Tracheal epithelial cell (primary cell): ENCODE measurements at places on chromosomes 7 and 10. TPM values are rescaled to one million over a fixed set of nuclear protein-coding genes. Genes with fewer than 3 reads are reported as not detected.

PNLIPRP3 gene
- 13.0 and 68.0 TPM in 2 replicates for total RNA-seq

PVRIG gene
- total RNA-seq = not detected in 2 replicates

GPER1 gene
- total RNA-seq = 0.21 and 0.48 TPM in 2 replicates

MICALL2 gene
- total RNA-seq = 9.9 and 16.4 TPM in 2 replicates

DCLRE1A gene
- total RNA-seq = 4.8 and 10.2 TPM in 2 replicates

TSPAN15 gene
- total RNA-seq = 12.6 and 20.5 TPM in 2 replicates

CPA1 gene
- not detected in 2 replicates for total RNA-seq

RBM20 gene
- under 0.01 TPM in 1 of 2 replicates, not detected in the other for total RNA-seq

TEX36 gene
- not detected in 2 replicates for total RNA-seq

SPDYE16 gene
- total RNA-seq = not detected in 2 replicates

SMO gene
- 6.4 and 8.0 TPM in 2 replicates for total RNA-seq

AGR3 gene
- total RNA-seq = not detected in 2 replicates

GNG11 gene
- 1.3 and 8.0 TPM in 2 replicates for total RNA-seq

STEAP1 gene
- 13.7 and 20.0 TPM in 2 replicates for total RNA-seq

COL26A1 gene
- total RNA-seq = not detected in 2 replicates

C10orf143 gene
- 0.48 TPM in 1 of 2 replicates, not detected in the other for total RNA-seq

C7orf57 gene
- 0.21 TPM in 1 of 2 replicates, not detected in the other for total RNA-seq

SPDYE8 gene
- total RNA-seq = not detected in 2 replicates

SUN3 gene
- total RNA-seq = not detected in 2 replicates

MEIG1 gene
- not detected in 2 replicates for total RNA-seq

DNAH11 gene
- total RNA-seq = 2.9 and 3.0 TPM in 2 replicates

VSTM4 gene
- under 0.01 TPM in 1 of 2 replicates, not detected in the other for total RNA-seq

KIAA1217 gene
- total RNA-seq = 6.3 and 7.7 TPM in 2 replicates

CNOT4 gene
- total RNA-seq = 4.0 and 4.3 TPM in 2 replicates

MMD2 gene
- not detected in 2 replicates for total RNA-seq

GPR15LG gene
- total RNA-seq = 3.4 TPM in 2 replicates

MNX1 gene
- 0.24 TPM in 1 of 2 replicates, not detected in the other for total RNA-seq

ARID5B gene
- 6.7 and 8.3 TPM in 2 replicates for total RNA-seq

PDE6C gene
- total RNA-seq = not detected in 2 replicates

CPEB3 gene
- total RNA-seq = 0.48 and 1.5 TPM in 2 replicates

NME8 gene
- not detected in 2 replicates for total RNA-seq

MUC12 gene
- not detected in 2 replicates for total RNA-seq
